ENCODE measurements at places on chromosomes 3 and 15.

DNA sequence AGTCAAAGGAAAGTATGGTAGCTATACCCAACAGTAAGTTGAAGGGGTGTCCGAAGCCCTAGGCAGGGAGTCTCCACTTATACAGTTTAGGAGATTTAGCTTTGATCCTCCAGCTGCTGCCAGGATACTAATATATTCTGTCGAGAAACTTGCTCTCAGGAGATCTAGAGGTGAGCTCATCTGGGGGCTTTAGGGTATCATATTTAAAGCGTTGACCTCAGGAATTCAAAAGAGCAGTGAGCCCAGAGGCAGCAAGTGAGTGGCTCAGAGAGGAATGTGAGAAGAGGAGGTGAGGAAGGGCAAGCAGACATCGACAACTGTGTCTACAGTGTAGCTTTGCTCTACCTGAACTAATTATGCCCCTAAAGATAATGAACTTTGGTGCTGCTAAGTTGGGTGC, 245.1 kb upstream of the LRTM1 start:
- DNase-seq: no peak

GRCh38 chr15:89893027-89893426, 767 bp downstream of the AP3S2 start:
- no peak for DNase-seq

- DNase-seq: no peak
Observed at GRCh38 chr3:135453326-135453725, 512.2 kb upstream of the PPP2R3A start.

- DNase-seq: no peak
Observed at GRCh38 chr15:32113224-32113623, 82.9 kb downstream of the CHRNA7 start.

DNA sequence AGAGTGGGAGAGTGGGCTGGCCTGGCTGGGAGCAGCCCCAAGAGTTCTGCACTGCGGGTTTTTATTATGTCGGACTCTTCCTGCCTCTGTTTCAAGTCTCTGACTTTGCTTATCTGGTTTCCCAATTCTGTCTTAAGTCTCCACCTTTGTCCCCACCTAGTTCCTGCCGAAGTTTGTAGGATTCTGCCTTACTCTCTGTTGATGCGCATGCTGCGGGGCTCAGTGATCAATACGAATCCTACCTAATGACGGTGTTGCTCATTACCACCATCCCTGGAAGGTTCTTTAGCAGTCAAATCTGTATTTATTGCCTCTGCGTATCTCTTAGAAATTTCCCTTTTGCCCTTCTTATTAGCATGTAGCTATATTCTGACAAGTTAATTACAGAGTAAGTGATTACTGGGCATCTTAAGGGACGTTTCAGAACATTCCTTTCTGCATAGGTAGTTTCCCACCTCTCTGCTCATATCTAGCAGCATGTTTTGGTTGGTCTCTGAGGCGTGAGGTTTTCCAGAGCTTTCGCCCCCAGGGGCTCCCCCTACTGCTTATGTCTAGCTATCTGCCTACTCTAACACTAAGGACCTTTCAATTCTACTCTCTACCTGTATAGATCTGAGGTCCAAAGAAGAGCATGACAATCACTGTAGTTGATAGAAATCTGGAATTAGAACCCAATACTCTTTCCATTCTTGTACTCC, 236.0 kb upstream of the EIF1B start:
- no peak for DNase-seq

DNA sequence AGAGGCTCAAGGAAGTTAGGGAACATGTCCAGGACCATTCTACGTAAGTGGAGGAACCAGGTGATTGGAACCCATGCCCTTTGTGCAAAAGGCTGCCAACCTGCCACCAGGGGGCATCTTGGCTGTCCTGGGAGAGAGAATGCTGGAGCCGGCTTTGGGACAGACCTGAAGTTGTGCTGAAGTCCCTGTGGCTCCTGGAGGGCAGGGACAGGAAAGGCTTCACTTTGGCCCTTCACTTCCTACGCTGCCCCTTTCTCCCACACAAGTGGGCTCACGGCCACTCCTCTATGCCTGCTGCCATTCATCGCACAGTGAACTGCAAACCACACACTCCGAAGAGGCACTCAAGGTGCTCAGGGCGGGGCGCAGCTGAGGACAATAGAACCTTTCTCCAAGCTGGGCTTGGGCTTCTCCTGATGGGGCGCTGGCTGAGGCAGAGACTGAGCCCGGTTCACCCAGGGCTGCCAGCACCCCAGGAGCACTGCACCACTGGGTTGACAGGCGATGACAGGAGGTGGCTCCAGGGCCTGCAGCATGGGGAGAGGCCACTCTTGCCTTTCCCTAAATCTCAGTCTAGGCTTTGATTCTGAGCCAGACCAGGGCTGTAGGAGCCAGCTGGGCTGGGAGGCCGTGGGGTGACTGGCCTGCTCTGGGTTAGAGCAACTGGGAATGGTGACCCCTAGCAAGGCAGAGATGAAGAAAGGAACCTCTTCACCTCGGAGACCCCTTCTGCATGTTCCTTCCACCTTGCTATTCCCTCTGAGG, 8.4 kb downstream of the SHF start:
- peak; percentile 32 for DNase-seq

- no peak for DNase-seq
Observed at GRCh38 chr3:84755860-84756259, 202.9 kb upstream of the CADM2 start.

DNA sequence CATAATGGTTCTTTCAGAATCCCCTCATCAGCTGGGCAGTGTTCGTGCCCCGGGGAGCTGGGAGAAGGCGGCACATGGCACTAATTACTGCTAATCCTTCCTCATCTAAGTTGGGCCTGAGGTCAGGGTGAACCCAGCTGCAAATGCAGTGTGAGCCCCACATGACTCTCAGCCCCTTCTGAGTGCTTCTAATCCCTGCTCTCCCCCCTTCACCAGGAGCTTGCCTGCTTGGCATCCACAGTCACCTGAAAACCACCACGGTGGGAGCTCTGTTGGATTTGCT, 455 bp upstream of the TRPM1 start:
- DNase-seq: no peak

DNA sequence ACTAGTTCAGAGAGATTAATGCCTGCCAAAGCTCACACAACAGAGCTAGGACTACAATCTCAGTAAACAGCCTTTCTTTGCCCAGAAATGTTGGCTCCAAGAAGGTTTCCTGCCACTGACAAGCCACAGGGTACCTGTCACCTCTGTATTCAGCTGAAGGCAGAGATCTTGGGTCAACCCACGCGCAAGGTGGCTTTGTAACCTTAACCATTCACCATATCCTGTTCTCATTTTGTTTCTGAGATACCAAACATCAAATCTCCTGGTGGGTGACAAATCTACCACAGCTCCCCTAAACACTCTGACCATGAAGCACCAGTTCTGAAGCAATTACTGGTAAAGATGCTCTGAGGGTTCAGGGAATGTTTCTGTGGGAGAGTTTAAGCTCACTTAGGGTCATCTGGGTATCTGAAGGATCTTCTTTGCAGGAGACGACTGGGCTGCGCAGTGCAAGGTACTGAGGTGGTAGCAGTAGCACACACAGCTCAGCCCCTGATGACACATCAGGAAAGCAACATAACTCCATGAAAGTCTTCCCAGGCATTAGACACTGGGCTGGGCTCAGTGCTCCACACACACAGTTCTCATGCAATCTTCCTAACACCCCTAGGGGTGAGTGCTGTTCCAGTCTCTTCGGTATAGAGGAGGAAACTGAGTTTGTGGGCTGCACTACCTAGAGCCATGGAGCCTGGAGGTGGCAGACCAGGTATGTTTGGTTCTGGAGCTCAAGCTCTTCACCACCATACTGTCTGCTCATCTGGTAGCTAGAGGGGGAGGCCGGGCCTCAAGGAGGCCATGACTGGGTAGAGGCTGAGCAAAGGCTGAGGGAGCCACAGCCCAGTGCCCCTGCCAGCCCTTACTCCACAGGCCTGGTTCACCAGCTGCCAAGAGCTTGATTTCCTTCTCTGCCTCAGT, 7.7 kb downstream of the CXCR6 start:
- no peak for DNase-seq
